ENCODE measurements at places on chromosomes 13 and 19.

DNA sequence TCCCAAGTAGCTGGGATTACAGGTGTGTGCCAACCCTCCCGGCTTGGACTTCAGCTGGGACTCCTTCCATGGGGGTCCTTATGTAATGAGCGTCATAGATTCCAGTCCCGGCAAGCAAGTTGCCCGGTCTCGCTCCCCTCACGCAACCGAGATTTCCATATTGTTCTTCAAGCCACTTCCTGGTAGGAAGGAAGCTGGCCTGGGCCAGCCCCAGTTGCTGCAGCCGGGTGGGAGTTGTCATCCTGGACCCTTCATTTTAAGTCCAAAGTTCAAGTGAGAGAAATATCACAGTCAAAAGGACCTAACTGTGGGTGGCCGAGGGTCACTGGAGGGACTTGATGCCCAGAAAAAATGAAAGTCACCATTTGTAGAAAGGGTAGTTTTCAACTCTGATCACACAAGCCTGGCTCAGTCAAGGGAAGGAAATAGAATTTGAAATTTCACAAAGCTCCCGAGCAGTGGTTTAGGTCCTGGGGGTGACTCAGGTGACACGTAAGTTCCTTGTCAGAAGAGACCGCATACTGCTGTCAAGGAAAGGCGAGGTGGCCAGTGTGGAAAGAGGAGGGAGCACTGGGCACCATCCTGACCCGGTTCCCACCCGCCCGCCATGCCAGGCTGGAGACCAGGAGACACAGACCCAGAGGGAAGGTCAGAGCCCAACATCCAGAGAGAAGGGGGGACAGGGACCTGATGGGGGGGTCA is 5.3 kb downstream of the FGF21 start:
- DNase-seq, result no peak

GRCh38 chr13:54433493-54434206 is 1405.0 kb downstream of the OLFM4 start:
- no peak for DNase-seq

- DNase-seq, result no peak
Observed at GRCh38 chr13:47409778-47410177, 512.9 kb upstream of the HTR2A start.

DNA sequence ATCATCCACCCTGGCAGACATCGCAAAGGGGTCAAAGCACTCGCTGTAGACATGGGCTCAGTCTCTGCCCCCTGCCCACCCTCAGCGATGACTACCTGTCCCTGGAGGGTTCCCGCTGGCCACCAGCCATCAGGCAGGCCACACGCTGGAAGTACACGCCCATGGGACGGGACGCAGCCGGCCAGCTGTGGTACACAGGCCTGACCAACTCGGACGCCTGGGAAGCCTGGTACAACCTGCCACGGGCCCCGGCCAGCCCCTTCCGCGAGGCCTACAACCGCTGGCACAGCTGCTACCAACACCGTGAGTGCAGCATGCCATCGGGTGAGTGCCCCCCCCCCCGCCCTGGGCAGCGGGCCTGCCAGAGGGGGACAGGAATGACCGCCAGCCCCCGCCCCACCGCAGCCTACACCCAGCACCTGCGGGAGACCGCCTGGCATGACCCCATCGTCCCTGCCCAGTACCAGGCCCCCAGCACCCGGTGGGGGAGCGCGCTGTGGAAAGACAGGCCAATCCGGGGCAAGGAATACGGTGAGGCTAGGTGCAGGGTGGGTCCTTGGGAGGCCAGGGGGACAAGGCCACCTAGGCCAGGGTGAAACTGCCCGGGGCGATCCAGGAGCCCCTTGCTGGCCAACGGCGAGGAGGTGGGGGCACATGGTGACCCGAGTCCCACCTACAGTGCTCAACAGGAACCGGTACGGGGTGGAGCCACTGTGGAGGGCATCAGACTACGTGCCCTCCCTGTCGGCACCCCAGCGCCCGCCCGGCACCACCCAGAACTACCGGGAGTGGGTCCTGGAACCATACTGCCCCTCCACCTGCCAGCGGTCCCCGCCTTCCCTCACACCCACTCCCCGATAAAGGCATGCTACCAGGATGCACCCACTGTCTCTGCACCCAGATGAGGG is 4.4 kb downstream of the TEKTIP1 start:
- no peak for DNase-seq

- no peak for DNase-seq
Observed at GRCh38 chr19:5149508-5149907, 180.6 kb downstream of the KDM4B start.

- DNase-seq, result no peak
Observed at GRCh38 chr13:49791315-49791710, 1.2 kb downstream of the KPNA3 start.

DNA sequence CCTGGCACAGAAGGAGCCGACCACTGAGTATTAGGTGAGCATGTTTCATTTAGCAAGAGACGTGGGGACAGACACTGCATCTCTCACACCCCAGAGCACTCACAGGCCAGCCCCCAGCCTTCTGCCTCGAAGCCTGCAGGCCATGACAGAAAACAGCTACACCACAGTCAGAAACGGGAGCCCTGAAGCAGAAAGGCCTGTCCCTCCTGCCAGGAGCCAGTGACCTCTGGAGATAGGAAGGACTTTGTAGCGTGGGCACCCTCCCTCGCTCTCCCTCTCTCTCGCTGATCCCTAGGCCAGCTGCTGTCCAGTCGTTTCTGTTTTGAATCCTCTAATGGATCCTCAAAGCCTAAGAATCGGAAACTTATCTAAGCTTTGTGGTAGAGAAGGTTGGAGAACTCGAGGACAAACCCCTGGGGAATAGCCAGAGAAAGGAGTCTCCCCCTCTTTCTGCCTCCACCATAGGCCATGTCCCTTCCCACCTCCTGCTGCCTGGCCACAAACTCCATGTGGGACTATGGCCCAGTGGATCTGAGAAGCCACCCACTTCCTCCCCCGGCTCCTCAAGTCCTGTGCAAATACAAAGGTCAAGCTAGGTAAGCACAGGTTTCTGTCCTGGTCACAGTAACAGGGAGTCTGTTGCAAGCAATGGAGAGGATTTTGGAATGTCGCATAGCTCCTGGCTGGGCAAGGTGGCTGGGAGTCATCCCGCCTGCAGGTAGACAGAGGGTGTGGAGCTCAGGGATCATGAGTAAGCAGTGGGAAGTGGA is 95.1 kb downstream of the NUFIP1 start:
- no peak for DNase-seq

GRCh38 chr19:2636897-2637683 is 65.4 kb downstream of the GNG7 start:
- peak; percentile 56 for DNase-seq

- no peak for DNase-seq
Observed at GRCh38 chr19:36719687-36720556, 32.5 kb downstream of the ZNF567 start.

GRCh38 chr19:53772943-53773342 is 51.2 kb downstream of the NLRP12 start:
- DNase-seq, result peak; percentile 11

DNA sequence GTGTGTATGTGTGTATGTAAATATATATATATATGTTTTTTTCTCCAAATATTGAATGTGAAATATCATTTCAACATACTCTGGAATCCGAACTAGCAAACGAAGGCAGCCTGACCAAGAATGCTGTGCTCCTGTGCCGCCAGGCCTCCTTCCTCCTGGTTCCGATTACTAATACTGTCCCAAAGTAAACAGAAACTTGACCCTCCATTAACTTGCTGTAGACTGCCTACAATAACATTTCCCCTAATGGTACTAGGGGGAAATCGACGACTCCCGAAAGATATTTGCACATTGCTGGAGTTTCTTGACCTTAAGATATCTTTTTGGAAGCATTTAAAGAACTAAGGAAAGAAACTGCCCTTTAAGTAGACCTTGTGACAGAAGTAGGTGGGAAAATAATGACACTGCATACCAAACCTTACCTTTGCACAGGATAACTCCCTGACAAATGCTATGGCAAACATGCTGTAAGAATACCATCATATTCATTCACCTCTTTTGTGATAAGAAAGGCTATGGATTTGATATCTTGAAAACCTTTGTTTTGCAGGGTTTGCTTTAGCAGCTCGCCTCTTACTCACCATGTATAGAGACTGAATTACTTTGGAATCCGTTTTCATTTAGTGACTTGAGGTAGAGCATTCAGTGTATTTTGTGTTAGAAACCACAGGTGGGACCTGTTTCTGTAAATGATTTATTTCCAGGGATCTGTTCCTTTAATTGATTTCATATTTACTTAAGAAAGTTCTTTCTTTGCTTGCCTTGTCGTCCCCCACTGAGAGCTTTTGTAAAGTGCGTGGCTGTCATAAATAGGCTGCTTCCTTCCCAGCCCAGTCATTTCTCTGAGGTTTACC is 80.1 kb downstream of the KLF5 start:
- no peak for DNase-seq

GRCh38 chr13:62629618-62630017 is 1214.0 kb upstream of the PCDH20 start:
- no peak for DNase-seq

GRCh38 chr13:41812237-41812636 is 148.7 kb downstream of the VWA8 start:
- no peak for DNase-seq

GRCh38 chr13:113926301-113926761 is 47.5 kb downstream of the C13orf46 start:
- DNase-seq, result no peak

GRCh38 chr19:54461210-54461609 is 2.4 kb downstream of the LENG9 start:
- no peak for DNase-seq

DNA sequence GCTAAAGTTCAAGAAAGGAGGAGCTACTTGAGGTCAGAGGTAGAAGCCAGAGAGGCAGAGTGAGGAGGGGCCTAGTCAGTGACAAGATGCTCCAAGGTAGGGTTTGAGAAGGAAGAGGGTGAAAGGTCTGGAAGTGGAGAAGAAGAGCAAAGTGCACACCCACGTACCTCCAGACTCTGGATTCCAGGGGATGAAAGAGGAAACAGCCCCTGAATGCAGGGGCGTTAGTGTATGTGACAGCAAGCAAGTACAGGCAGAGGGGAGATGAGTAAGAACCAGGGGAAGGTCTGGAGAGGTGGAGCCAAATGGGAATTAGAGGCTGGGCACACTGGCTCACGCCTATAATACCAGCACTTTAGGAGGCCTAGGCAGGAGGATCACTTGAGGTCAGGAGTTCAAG is 8.7 kb downstream of the RPS28 start:
- DNase-seq, result no peak

DNA sequence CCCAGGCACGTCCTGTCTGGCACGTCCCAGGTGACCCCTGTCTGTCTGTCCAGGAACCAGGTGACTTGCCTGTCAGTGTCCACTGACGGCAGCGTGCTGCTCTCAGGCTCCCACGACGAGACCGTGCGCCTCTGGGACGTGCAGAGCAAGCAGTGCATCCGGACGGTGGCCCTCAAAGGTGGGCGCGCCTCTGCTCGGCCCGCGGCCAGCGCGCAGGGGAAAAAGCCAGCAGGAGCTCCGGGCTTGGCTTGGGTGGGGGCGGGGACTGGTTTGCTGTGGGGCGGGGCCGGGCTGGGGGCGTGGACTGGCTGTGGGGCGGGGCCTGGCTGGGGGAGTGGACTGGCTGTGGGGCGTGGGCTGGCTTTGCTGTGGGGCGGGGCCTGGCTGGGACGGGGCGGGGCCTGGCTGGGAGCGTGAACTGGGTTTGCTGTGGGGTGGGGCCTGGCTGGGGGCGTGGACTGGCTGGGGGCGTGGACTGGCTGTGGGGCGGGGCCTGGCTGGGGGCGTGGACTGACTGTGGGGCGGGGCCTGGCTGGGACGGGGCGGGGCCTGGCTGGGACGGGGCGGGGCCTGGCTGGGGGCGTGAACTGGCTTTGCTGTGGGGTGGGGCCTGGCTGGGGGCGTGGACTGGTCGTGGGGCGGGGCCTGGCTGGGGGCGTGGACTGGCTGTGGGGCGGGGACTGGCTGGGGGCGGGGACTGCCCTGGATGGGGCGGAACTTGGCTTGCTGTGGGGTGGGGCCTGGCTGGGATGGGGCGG is 7.2 kb downstream of the WDR18 start:
- no peak for DNase-seq

- no peak for DNase-seq
Observed at GRCh38 chr13:112958127-112958989, 10.7 kb upstream of the MCF2L start.

DNA sequence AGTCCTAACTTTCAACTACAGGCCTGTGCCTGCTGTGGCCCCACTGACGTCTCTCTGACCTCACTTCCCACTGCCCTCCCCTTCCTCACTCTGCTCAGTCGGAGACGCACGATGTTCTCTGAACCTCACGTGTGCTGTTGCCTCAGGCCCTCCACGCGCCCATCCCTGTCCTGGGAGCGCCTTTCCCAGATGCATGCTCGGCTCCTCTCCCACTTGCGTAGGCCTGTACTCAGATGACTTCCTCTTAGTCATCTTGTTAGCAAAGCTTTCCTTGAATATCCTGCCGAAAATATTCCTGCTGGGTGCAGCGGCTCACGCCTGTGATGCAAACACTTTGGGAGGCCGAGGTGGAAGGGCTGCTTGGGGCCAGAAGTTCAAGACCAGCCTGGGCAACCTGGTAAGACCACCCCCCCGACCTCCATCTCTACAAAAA is 9.3 kb upstream of the SYT5 start:
- no peak for DNase-seq

DNA sequence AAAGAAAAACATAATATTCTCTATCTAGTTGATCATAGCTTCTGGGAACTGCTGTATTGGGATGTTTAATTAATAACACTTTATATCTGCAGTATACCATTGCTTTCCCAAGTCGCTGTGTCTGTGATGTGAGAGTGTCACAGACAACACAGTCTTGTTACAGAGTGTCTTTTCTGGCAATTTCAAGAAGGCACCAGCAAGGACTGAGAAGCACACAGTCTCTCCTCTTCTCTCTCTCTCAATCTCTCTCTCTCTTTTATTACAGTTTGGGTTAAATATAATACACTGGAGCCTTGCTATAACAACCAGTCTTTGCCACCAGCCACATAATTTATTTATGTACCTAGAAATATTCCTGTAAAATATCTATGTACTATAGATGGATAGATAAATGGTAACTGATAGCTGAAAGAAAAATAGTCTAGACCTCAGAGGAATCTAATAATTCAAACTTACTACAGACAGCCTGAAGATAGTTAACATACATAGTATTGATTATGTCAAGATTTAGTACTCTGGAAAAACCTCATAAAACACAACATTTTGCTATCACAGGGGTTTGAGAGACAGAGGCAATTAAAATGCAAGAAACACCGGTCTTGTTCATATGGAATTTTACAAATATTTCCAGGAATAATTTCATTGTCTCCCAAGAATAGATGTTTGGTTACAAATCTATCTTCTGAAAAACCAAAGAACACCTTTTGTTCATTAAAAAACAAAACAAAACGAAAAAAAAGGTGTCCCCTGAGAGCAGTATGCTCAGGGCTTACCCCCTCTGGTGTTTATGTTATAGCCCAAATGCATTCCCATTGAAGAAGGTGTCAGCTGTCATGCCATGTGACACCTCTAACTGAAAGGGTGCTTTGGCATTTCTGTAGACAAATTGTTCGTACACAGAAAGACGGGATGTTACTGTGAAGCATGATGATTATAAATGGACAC is 507.8 kb downstream of the TBC1D4 start:
- no peak for DNase-seq
